Activated CD4-positive, alpha-beta memory T cell treated with anti-CD3 and anti-CD28 coated beads for 36 hours (primary cell): ENCODE measurements at places on chromosomes 11 and 22. TPM values are rescaled to one million over a fixed set of nuclear protein-coding genes. Genes with fewer than 3 reads are reported as not detected.

The KRTAP5-8 gene
- total RNA-seq: not detected

The RCOR2 gene
- total RNA-seq: 0.21 TPM

The ANGPTL5 gene
- not detected for total RNA-seq

The USP35 gene
- 9.6 TPM for total RNA-seq

The MMP27 gene
- not detected for total RNA-seq

The FOLR1 gene
- not detected for total RNA-seq

The SLC15A3 gene
- total RNA-seq: 1.3 TPM

The B4GALNT4 gene
- total RNA-seq: 4.0 TPM

The TRIM48 gene
- not detected for total RNA-seq

The ART1 gene
- not detected for total RNA-seq

The LRRC10B gene
- total RNA-seq: not detected

The GPR83 gene
- not detected for total RNA-seq

The FAM168A gene
- total RNA-seq: 12.2 TPM

The CYTH4 gene
- total RNA-seq: 60.5 TPM

The IL10RA gene
- 114 TPM for total RNA-seq

The DEUP1 gene
- total RNA-seq: not detected

The BCO2 gene
- total RNA-seq: 1.3 TPM

The TRIM66 gene
- total RNA-seq: 24.2 TPM

The TTC36 gene
- not detected for total RNA-seq

The KRTAP5-2 gene
- total RNA-seq: not detected

The MMP10 gene
- not detected for total RNA-seq

The VPS51 gene
- 99.2 TPM for total RNA-seq

The POLA2 gene
- total RNA-seq: 66.9 TPM

The RFPL2 gene
- 0.52 TPM for total RNA-seq

The MICALL1 gene
- total RNA-seq: 18.4 TPM

The TLCD5 gene
- 1.6 TPM for total RNA-seq

The TTC12 gene
- total RNA-seq: 8.9 TPM

The FOLR3 gene
- total RNA-seq: not detected

The PNPLA5 gene
- not detected for total RNA-seq

The C1QTNF4 gene
- total RNA-seq: not detected

The MYBPC3 gene
- total RNA-seq: not detected

The JAML gene
- total RNA-seq: 163 TPM

The FAM227A gene
- 0.88 TPM for total RNA-seq

The MAML2 gene
- 24.2 TPM for total RNA-seq

The VPREB1 gene
- not detected for total RNA-seq

The GSTT2B gene
- total RNA-seq: not detected

The DNAJB7 gene
- not detected for total RNA-seq

The FIBIN gene
- not detected for total RNA-seq

The SMC1B gene
- 1.1 TPM for total RNA-seq

The AQP11 gene
- 0.48 TPM for total RNA-seq

The KCNQ1OT1 gene
- 0.19 TPM for total RNA-seq

The UBQLNL gene
- 0.17 TPM for total RNA-seq
